ENCODE measurements at places on chromosomes 1 and 21. TPM values are rescaled to one million over a fixed set of nuclear protein-coding genes. Genes with fewer than 3 reads are reported as not detected.

Gene HYI
- 45.6 TPM for total RNA-seq

Gene NR5A2
- total RNA-seq, result 1.2 TPM

Gene LEMD1
- total RNA-seq, result not detected

Gene RXRG
- not detected for total RNA-seq

Gene CFAP74
- not detected for total RNA-seq

Gene CD1B
- not detected for total RNA-seq

Gene PIK3R3
- total RNA-seq, result 8.2 TPM

- DNase-seq, result no peak
Observed at GRCh38 chr1:110686188-110686587, 11.4 kb upstream of the KCNA3 start.

- no peak for DNase-seq
Observed at GRCh38 chr1:57164584-57164983, 198.8 kb upstream of the C8B start.

- no peak for DNase-seq
Observed at GRCh38 chr1:18232052-18232451, 124.5 kb downstream of the IGSF21 start.

GRCh38 chr21:41660748-41661147, 106.1 kb downstream of the RIPK4 start:
- DNase-seq, result no peak

DNA sequence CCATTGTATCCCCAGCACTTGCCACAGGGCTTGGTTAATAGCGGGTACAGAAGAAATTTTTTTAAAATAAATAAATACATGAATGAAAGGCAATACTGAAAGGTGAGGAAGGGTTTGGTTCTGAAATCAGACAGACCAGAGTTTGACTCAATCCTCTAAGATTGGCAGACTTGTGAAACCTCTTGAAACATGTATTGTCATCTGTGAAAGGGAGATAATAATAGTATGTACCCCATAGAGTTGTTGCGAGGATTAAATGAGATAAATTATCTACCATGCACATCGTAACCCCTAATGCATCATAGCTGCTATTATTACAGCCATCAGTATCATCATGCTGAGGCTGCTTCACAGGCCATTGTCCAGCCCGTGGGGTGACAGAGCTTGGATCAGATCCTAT, 41.4 kb downstream of the S1PR1 start:
- DNase-seq, result no peak

- no peak for DNase-seq
Observed at GRCh38 chr1:3837200-3837599, 19.8 kb downstream of the CEP104 start.

- DNase-seq, result no peak
Observed at GRCh38 chr1:223227031-223227430, 84.0 kb upstream of the TLR5 start.

- DNase-seq, result no peak
Observed at GRCh38 chr1:37175666-37176215, 141.4 kb upstream of the GRIK3 start.

DNA sequence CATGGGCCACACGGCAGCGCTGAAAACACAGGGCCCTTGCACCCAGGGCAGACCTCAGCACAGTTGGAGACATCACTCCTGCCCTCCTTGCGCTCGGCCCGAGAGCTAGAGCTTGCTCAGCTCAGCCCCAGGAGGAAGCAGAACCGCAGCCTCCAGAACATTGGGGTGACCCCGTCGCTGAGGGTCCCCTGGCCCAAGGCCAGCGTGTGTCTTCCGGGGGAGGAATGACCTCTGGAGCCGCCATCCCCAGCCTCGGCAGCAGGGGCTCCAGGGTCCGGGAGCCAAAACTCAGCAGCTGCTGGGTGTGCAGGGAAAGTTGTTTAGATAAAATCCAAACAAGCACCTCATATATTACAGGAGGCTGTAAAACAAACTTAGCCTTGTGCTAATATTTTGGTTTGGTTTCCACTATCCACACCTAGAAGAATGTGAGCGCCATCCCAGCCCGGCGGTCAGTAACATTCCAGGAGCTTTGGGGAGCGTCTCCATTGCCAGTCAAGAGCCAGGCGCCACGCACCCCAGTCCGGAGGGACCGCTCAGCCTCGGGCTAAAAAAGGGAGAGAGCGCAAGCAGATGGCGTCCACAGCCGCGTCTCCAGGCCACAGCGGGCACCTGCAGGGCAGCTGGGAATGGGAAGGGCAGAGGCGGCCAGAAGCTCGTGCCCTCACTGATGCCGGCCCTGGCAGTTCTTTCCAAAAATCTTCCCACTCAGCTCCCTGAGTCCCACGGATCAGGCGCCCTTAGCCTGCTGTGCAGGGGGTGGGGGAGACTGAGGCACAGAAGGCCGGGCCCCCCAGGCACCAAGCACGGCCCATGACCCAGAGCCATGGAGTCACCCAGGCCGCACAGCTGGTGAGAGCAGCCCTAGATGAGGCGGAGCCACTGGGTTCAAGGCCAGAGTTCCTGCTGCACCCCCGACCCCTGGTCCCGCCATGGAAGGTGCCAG, 52.0 kb downstream of the SLX9 start:
- DNase-seq, result no peak

DNA sequence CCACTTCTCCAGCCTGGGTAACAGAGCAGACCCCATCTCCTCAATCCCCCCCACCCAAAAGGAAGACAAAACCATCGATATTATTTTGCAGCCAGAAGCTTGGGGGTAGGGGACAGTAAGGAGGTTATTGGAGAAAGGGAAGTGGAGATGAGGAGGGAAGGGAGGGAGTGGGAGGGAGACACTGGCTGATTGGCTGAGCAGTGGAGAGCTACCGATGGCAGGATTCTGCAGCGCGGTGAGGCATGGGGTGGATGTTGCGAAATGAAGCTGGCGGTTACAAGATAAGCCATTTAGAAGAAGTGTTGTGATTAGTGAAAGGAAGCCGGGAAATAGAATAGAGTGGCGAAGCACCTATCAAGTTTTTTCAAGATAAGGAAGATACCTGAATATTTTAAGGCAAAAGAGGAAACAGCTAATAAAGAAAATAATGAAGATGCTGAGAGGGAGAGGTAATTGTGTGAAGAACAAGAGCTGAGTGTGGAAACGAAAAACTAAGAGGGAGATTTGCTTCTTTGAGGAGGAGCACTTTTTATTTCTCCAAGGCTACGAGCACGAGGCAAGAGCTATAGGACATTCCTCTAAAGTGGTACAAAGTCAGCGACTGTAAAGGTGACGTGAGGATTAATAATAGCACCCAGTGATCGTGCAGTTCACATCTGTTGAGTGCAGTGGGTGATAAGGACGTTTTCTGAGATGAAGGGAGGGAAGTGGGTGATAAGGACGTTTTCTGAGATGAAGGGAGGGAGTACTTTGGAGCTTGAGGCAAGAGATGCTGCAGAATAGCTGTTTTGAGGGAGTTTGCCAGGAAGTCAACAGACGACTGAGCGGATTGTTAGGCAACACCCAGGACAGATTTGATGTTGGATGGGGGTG, 103.2 kb upstream of the KIF26B start:
- no peak for DNase-seq

- DNase-seq, result no peak
Observed at GRCh38 chr1:13587256-13588030, 3.8 kb downstream of the PDPN start.

DNA sequence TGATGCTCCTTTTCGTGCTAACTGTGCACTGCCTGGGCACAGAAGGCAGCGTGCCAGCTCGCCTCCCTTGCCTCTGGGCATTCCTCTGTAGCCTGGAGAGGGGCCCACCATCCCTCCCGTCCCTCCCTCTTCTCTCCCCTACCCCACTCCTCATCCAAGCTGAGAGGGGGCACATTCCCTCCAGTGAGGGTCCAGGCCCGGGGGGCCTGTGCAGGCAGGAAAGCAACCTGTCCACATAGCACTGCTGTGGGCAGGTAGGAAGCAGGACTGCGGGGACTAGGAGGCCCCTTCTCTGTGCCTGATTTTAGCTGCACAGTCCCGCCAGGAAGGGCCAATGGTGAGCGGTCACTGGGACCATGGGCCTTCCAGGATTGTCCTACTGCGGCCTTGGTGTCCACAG, 10.3 kb upstream of the PKNOX1 start:
- no peak for DNase-seq

Data from HFFc6 (cell line).